ENCODE measurements at places on chromosomes 6 and 20.

GRCh38 chr6:122890250-122890649 is 101.2 kb downstream of the SMPDL3A start:
- DNase-seq: no peak

- DNase-seq: peak; percentile 82
Observed at GRCh38 chr6:157713451-157714152, 109.4 kb upstream of the SNX9 start.

DNA sequence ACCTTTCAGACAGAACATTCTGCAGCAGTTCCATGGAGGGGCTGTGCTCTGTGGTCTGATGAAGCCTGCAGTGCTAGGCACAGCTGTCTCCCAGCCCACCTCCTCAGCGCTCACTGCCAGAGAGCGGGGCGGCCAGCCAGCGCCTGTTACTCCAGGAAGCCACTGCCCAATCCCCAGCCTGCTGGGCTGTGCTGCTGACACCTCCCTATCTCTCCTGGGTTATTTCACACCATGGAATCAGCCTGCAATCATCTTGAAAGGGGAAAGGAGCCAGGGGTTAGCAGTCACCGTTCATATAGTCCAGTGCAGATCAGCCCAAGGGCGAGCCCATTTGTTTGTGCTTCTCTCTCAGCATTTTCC is 46.3 kb upstream of the NHSL1 start:
- DNase-seq: no peak

DNA sequence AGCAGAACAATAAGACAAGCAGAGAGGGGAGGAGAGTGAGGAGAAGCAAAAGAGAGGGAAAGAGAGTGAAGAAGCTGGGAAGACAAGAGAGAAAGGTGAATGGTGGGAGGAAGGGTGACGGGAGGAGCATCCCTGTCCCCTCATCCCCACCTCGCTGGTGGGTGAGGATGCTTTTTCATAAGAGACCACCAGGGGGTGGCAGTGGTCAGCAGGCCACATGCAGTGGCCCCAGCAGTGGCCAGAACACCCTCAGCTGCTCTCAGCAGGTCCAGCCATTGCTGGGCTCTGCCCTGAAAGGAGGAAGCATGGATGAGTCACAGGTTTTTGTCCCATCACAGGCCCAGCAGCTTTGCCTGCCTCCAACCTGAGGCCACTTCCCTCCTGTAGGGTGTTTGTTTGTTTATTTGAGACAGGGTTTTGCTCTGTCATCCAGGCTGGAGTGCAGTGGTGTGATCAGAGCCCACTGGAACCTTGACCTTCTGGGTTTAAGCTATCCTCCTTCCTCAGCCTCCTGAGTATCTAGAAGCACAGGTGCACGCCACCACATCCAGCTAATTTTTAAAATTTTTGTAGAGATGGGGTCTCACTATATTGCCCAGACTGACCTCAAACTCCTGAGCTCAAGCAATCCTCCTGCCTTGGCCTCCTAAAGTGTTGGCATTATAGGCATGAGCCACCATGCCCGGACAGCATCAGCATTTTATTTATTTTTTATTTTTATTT is 24.0 kb downstream of the FGD2 start:
- no peak for DNase-seq

DNA sequence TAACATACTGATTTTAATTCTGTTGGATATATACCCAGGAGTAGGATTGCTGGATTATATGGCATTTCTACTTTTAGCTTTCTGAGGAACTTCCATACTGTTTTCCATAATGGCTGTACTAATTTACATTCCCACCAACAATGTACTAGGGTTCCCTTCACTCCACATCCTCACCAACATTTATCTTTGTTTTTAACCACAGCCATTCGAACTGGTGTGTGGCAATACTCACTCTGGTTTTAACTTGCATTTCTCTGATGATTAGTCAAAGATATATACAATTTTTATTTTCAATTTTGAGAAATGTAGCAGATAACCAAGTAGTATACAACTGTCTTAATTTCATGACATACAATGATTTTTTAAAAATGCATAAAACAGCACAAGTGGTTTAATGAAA is 30.3 kb upstream of the ADGRG6 start:
- DNase-seq: no peak

- DNase-seq: peak; percentile 40
Observed at GRCh38 chr20:44600301-44600700, 17.9 kb downstream of the PKIG start.

GRCh38 chr20:50320901-50321796 is 130.5 kb downstream of the CEBPB start:
- peak; percentile 87 for DNase-seq

DNA sequence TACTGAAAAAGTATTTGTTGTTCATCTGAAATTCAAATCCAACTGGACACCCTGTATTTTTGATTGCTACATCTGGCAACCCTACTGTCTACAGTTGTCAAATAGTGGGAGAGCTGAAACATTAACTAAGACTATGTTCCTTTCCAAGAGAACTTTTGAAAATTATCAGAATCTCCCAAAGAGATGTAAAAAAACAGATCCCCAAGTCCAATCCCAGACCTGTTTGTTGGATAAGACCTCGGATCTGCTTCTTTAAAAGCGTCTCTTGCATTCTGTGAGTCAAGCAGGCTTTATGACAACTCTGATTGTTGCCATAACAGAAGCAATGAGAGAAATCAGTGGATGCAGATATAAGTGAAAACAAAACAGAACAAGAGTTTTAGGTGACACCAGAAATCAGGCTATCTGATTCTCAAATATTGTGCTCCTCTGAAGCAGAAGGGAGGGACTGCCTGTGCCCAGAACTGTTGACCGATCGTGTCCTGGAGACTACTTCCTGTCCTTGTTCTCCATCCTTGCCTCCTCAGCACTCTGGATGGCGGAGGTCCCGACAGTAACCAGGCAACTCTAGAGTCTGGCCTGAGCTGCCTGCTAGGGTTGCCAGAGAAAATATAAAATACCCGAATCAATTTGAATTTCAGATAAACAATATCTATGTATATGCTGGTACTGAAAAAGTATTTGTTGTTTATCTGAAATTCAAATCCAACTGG is 853.8 kb downstream of the MAFB start:
- no peak for DNase-seq

- DNase-seq: no peak
Observed at GRCh38 chr6:37021356-37022129, 16.1 kb downstream of the FGD2 start.

DNA sequence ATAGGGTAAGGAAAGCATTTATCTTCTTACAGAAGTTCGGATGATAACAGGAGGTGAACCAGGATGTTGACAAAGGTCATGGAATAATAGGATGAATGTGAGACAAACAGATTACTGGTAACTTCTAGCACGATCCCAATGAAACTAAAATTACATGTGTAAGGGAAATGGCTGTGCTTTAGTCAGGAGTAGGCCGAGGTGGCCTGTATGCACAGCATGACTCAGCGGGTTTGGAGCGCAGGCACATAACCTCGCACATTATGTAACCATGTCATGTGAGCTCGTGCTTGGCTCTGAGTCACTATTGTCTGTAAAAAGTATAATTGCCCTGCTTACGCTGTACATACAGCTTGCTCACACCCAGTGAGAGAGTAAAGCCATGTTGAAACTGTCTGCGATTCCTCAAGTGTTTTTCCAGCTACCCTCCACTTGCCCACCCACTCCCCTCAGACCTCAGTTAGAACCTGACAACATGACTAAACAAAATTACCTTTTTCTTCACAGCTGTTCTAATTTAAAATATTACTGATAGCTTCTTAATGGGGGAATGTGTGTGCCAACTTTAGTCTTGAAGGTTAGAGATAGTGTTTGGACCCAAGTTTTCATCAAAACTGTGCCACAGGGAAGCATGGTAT is 8.2 kb downstream of the CYB5R4 start:
- peak; percentile 44 for DNase-seq

DNA sequence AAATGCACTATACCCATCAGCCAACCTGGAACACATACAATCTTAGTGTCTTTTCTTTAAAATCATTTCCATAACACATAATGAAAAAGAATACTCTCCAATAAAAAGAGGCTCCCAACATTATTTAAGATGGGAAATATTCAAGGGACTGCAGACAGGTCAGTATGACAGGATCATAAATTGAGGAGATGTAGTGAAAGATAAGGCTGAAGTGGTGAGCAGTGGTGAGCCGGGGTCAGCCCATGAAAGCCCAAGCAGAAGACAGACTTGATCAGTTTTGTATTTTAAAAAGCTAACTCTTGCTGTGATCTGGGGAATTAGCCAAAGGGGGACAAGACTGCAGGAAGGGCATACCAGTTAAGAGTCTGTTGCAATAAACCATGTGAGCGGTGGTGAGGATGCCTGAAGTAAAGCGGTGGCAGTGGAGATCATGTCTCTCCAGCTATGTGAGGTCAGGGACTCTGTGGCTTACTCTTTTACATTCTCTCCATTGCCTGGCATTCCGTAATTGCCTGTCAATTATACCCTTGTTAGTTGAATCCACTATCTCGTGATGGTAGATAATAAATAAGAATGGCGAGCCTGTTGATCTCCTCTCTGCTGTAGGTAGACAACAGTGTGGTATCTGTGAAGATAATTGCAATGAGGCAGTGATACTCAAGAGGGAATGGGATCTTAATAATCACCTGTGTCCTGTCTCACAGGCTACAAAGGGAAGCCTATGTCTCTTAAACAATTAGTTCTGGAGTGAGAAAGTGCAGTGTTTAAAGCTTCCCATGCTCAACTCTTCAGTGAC is 97.4 kb downstream of the FILIP1 start:
- DNase-seq: no peak

DNA sequence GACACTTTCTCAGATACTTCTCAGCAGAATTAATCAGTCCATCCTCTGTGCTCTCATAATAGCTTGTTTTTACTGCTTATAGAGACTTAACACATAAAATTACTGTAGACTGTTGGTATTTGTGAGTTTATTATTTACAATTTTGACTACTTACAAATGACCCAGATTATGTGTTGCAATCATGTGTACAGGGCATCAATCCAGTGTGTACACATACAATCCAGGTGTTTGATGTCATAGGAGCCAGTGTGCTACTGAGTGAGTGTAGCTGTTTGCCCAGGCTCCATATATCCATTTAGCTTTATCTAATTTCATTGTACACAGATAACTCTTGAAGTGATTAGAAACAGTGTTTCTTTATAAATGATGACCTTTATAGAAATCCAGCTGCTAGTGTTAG is 31.3 kb downstream of the TRMT11 start:
- DNase-seq: no peak

- DNase-seq: no peak
Observed at GRCh38 chr6:25064006-25064405, 128.2 kb upstream of the RIPOR2 start.

GRCh38 chr6:28335040-28335563 is 846 bp downstream of the ZSCAN31 start:
- no peak for DNase-seq

DNA sequence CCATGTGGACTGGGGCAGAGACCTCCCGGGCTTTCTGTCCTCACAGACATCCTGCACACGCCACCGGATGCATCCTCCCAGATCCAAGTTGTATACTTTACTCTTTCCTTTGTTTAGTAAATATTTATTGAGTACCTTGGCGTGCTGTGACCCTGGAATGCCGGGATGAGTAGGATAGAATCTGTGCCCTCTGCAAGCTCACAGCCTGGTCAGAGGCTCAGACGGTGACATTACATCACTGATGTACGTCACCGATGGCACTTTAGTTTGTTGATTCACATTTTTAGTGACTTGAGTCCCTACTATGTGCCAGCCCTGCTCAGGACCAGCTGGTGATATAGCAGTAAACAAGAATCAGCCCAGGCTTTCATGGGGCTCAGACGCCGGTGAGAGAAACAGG is 32.9 kb downstream of the SIRPA start:
- DNase-seq: no peak

DNA sequence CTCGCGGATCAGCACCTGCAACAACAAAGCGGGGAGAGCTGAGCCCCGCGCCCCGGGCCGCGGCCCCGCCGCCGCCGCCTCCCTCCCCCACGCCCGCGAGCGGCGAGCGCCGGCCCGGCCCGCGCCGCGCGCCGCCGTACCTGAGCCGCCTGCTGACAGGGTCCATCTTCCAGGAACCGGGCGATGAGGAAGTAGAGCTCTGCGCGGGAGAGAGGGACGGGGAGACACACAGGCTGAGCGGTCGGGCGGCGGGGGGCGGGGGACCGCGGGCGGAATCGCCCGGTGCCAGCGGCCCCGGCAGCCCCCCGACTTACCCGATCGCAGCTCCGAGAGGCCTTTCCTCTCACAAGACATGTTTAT is 359 bp downstream of the PHIP start:
- no peak for DNase-seq

- no peak for DNase-seq
Observed at GRCh38 chr20:36585410-36586125, 12.2 kb downstream of the TGIF2 start.

- DNase-seq: no peak
Observed at GRCh38 chr6:143961886-143962878, 45.9 kb downstream of the PLAGL1 start.

GRCh38 chr6:21496706-21497105 is 96.8 kb upstream of the SOX4 start:
- DNase-seq: no peak

DNA sequence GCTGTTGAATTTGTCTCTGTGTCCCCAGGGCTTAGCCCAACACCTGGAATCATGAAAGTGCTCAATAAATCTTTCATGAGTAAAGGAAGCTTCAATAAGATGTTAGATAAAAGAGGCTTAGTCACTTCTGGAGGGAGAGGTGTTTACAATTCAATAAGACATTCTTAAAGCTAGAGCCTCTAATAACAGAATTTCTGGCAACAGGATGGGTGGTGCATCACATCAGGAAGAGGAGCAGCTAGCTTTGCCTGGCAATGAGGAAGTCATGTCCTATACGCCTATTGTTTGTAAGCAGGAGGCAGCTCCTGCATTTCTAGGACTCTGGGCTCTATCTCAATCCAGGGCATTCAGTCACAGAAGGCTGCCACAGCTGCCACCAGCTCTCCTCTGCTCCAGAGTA is 638.5 kb downstream of the EPM2A start:
- no peak for DNase-seq

- no peak for DNase-seq
Observed at GRCh38 chr6:166203003-166203640, 35.5 kb upstream of the TBXT start.

GRCh38 chr6:14353281-14353680 is 235.7 kb downstream of the CD83 start:
- DNase-seq: no peak

DNA sequence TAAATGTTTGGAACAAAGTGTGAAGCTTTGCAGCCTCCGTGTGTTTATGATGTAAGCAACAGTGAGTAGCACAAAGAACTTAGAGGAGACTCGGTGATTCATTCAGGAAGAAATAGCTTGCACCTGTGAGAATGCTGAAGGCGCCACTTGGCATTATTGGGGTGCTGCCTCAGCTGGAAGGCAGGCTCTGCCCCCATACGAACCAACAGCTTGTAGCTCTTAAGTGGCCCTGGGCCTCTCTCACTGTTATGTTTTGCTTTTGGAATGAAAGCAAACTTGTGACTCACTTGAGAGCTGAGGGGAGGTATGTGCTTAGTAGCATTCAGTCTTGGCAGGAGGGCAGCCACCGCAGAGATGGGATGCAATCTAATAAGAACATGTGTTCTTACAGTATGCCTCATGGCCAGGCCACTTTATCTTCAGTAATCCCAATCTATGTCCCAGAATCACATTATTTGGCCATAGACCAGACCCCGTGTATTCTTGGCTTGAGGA is 310.7 kb downstream of the EYA4 start:
- no peak for DNase-seq

Data from lower leg skin (tissue), 4 donors.